ENCODE measurements at places on chromosomes 5 and 9. TPM values are rescaled to one million over a fixed set of nuclear protein-coding genes. Genes with fewer than 3 reads are reported as not detected.

PLCXD3 gene
- total RNA-seq, result 5.9 TPM

ASPN gene
- 122 TPM for total RNA-seq

OR13F1 gene
- not detected for total RNA-seq

NR2F1-AS1 gene
- total RNA-seq, result 0.54 TPM

FAM221B gene
- total RNA-seq, result not detected

IL5 gene
- not detected for total RNA-seq

MYORG gene
- 7.4 TPM for total RNA-seq

TAF11L11 gene
- not detected for total RNA-seq

TPRN gene
- total RNA-seq, result 4.7 TPM

GNA14 gene
- total RNA-seq, result 8.4 TPM

AGXT2 gene
- total RNA-seq, result not detected

KIAA1958 gene
- total RNA-seq, result 6.0 TPM

ABCA2 gene
- total RNA-seq, result 37.2 TPM

HRCT1 gene
- 23.6 TPM for total RNA-seq

JADE2 gene
- total RNA-seq, result 54.0 TPM

INSL6 gene
- not detected for total RNA-seq

TNFAIP8 gene
- total RNA-seq, result 34.1 TPM

SLIT3 gene
- 86.9 TPM for total RNA-seq

LHX2 gene
- not detected for total RNA-seq

ADAMTSL2 gene
- 2.8 TPM for total RNA-seq

SMIM33 gene
- total RNA-seq, result not detected

KIF27 gene
- 2.3 TPM for total RNA-seq

SYK gene
- total RNA-seq, result 18.1 TPM

TCOF1 gene
- 47.0 TPM for total RNA-seq

LYSMD3 gene
- 19.3 TPM for total RNA-seq

GLDC gene
- 3.0 TPM for total RNA-seq

FCN1 gene
- total RNA-seq, result 2.2 TPM

GTF2H2 gene
- 24.5 TPM for total RNA-seq

HBEGF gene
- total RNA-seq, result 36.0 TPM

Data from thoracic aorta (tissue), 2 donors.